ENCODE measurements at places on chromosomes 16 and 17. TPM values are rescaled to one million over a fixed set of nuclear protein-coding genes. Genes with fewer than 3 reads are reported as not detected.

Gene CD79B
- 31.6 TPM for total RNA-seq

Gene CCL16
- total RNA-seq = not detected

Gene ARHGDIG
- not detected for total RNA-seq

Gene RRAD
- total RNA-seq = 1.1 TPM

Gene CSH1
- not detected for total RNA-seq

Gene ABI3
- 39.3 TPM for total RNA-seq

Gene TOP2A
- 273 TPM for total RNA-seq

Gene ABCA6
- not detected for total RNA-seq

Gene ATP2A3
- total RNA-seq = 117 TPM

- H3K27ac ChIP-seq = no peak overlapping the region
- H3K36me3 ChIP-seq = no peaks in the 10 kb centered on the region
- no peak for DNase-seq
- no peak overlapping the region for H3K4me3 ChIP-seq
- H3K4me1 ChIP-seq = no peaks in the 10 kb centered on the region
Observed at GRCh38 chr16:80330803-80331202, 210.0 kb upstream of the DYNLRB2 start.

- peaks cover 4% of the 10 kb centered on the region for H3K4me1 ChIP-seq
- H3K4me3 ChIP-seq = no peak overlapping the region
- H3K27me3 ChIP-seq = no peaks in the 10 kb centered on the region
- H3K36me3 ChIP-seq = no peaks in the 10 kb centered on the region
- H3K27ac ChIP-seq = no peak overlapping the region
- DNase-seq = no peak
Observed at GRCh38 chr17:48561884-48562810, 16.0 kb downstream of the HOXB4 start.

- no peak overlapping the region for H3K27ac ChIP-seq
- no peaks in the 10 kb centered on the region for H3K36me3 ChIP-seq
- H3K4me3 ChIP-seq = no peak overlapping the region
- no peaks in the 10 kb centered on the region for H3K4me1 ChIP-seq
- peaks cover 5% of the 10 kb centered on the region for H3K27me3 ChIP-seq
Observed at GRCh38 chr17:15377616-15378015, 36.2 kb upstream of the TEKT3 start.

DNA sequence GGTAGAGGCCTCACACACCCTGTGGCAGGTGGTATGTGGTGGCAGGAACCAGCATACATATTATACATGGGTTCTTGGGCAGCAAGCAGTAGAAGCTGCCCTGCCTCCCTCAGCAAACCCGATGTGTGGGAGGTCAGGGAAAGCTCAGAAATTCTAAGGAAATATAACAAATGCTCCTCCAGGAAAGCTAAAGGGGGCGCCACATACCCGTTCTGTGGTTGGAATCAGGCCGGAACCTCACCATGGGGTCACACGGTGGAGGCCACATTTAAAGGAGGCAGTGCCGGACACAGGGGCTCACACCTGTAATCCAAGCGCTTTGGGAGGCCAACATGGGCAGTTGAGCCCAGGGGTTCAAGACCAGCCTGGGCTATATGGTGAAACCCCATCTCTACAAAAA, 12.4 kb upstream of the KATNB1 start:
- no peak overlapping the region for H3K4me3 ChIP-seq
- H3K36me3 ChIP-seq = no peaks in the 10 kb centered on the region
- no peaks in the 10 kb centered on the region for H3K27me3 ChIP-seq
- DNase-seq = no peak
- H3K4me1 ChIP-seq = peaks cover 2% of the 10 kb centered on the region

- H3K4me1 ChIP-seq = no peaks in the 10 kb centered on the region
- no peak for DNase-seq
- H3K36me3 ChIP-seq = no peaks in the 10 kb centered on the region
- H3K27me3 ChIP-seq = peaks cover 5% of the 10 kb centered on the region
- no peak overlapping the region for H3K27ac ChIP-seq
- H3K4me3 ChIP-seq = no peak overlapping the region
Observed at GRCh38 chr17:12007466-12007865, 10.2 kb upstream of the ZNF18 start.

GRCh38 chr17:66715745-66716156, 119.2 kb upstream of the CACNG5 start:
- no peak overlapping the region for H3K4me3 ChIP-seq
- no peaks in the 10 kb centered on the region for H3K27me3 ChIP-seq
- DNase-seq = no peak
- peaks cover 35% of the 10 kb centered on the region for H3K36me3 ChIP-seq
- H3K4me1 ChIP-seq = peaks cover 43% of the 10 kb centered on the region

DNA sequence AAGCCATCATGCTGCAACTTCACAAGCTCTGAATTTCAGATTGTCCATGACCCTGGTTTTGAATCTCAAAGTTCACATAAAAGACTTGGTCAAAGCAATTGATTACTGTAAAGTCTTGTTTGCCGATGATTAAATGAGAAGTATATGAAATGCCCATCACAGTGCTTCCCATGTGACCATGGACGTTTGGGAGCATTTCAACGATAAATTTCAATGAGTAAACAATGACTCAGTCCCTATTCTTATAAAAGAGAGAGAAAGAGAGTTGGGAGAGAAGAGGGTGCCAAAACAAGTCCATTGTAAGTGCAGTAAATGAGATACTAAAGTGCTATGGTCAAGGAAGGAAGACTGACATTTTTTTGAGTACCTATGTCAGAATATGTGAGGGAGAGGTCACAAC, 276.9 kb downstream of the SOX9 start:
- no peak overlapping the region for H3K4me3 ChIP-seq
- no peaks in the 10 kb centered on the region for H3K4me1 ChIP-seq
- no peak for DNase-seq
- peaks cover 1% of the 10 kb centered on the region for H3K27me3 ChIP-seq
- H3K27ac ChIP-seq = no peak overlapping the region
- no peaks in the 10 kb centered on the region for H3K36me3 ChIP-seq

- no peak for DNase-seq
- no peak overlapping the region for H3K4me3 ChIP-seq
- H3K36me3 ChIP-seq = peaks cover 29% of the 10 kb centered on the region
- H3K27ac ChIP-seq = peak overlapping the region; percentile 63
- H3K27me3 ChIP-seq = no peaks in the 10 kb centered on the region
Observed at GRCh38 chr17:1001640-1002411, 4.9 kb downstream of the TIMM22 start.

DNA sequence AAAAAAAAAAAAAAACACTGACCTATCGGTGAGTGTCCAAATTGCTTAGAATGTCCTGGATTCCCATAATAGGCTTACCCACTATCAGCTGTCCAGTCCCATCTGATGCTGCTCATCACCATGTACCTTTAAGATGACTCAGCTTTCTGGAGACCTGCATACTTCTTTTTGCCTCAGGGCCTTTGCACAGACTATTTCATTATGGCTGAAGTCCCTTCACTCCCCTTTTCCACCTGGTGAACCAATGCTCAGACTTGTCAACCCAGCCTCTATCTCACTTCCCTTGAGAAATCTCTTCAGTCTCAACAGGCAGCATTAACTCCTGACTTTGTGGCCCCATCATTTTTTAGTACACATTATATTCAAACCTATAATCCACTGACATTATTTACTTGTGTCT, 29.7 kb upstream of the NUDT7 start:
- no peaks in the 10 kb centered on the region for H3K4me1 ChIP-seq
- no peaks in the 10 kb centered on the region for H3K36me3 ChIP-seq
- peaks cover 31% of the 10 kb centered on the region for H3K27me3 ChIP-seq
- no peak overlapping the region for H3K27ac ChIP-seq
- H3K4me3 ChIP-seq = no peak overlapping the region

GRCh38 chr17:62984801-62985200, 18.8 kb downstream of the TANC2 start:
- no peak overlapping the region for H3K4me3 ChIP-seq
- H3K4me1 ChIP-seq = peaks cover 4% of the 10 kb centered on the region
- DNase-seq = no peak
- H3K27ac ChIP-seq = no peak overlapping the region
- no peaks in the 10 kb centered on the region for H3K27me3 ChIP-seq

- DNase-seq = peak; percentile 88
- no peaks in the 10 kb centered on the region for H3K36me3 ChIP-seq
- H3K4me3 ChIP-seq = peak within 1 kb of the TSS; percentile 81
- peaks cover 64% of the 10 kb centered on the region for H3K4me1 ChIP-seq
Observed at GRCh38 chr16:10876799-10877341, at the start of gene CIITA. CIITA (plus strand) TSS chr16:10877202; CDS start chr16:10877331, 129 bp downstream.

DNA sequence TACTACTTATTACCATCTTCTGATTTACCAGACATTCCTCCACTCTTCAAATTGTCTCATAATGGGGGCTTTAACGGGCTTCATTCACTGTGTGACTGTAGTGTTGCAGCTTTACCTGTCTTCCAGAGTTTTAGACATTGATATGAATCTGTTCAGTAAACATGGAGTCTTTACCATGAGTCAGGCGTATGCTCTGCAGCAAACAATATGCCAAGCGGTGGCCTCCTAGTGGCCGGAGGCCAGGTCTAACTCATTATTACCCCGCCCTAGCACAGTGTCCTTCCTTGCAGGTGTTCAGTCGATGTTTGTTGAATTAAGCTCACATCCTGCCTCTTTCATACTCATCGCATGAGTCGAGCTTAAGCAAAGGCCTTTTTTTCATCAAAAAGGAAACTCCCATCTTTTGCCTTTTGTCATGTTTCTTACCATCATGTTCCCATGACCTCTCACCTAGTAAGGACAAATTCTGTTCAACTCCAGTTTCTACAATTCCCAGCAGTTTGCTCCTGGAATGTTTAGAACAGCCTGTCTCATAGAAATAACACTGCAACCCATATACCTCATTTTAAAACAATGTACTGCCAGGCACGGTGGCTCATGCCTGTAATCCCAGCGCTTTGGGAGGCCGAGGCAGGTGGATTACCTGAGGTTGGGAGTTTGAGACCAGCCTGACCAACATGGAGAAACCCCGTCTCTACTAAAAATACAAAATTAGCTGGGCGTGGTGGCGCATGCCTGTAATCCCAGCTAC, 39.4 kb downstream of the TUBD1 start:
- peak overlapping the region; percentile 68 for H3K27ac ChIP-seq
- no peaks in the 10 kb centered on the region for H3K36me3 ChIP-seq
- H3K27me3 ChIP-seq = no peaks in the 10 kb centered on the region
- no peak overlapping the region for H3K4me3 ChIP-seq
- peak; percentile 76 for DNase-seq
- peaks cover 39% of the 10 kb centered on the region for H3K4me1 ChIP-seq

DNA sequence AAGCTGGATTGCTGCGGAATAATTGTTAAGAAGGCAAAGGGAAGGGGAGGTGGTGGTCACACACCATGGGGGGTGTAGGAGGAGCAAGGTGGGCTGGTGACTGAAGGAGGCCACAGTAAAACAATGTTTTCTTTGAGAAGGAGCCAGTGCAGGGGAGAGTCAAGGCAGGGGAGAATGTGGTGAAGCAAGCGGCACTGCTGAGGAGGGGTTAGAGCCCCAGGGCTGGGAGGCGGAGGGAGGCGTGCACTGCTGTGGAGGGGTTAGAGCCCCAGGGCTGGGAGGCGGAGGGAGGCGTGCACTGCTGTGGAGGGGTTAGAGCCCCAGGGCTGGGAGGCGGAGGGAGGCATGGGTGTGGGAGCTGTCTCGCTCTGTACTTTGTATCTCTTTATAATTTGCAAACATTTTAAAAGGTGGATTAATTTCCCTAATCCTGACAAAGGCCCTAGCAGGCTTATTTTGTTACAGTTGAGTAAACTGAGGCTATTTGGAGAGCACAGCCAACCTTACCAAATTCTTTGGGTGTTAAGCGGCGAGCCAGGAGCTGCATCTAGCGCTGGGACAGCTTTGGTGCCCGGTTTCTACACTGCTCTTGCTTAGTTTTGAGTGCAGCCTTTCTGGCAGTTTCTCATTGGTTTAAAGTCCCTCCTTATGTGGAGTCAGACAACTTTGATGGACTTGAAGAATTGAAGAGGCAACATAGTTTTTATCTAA, 20.9 kb downstream of the RPTOR start:
- H3K36me3 ChIP-seq = no peaks in the 10 kb centered on the region
- H3K4me1 ChIP-seq = peaks cover 21% of the 10 kb centered on the region
- no peaks in the 10 kb centered on the region for H3K27me3 ChIP-seq
- DNase-seq = no peak
- no peak overlapping the region for H3K27ac ChIP-seq

- H3K4me1 ChIP-seq = peaks cover 20% of the 10 kb centered on the region
- peak overlapping the region; percentile 87 for H3K4me3 ChIP-seq
- peaks cover 36% of the 10 kb centered on the region for H3K36me3 ChIP-seq
- DNase-seq = no peak
- H3K27me3 ChIP-seq = no peaks in the 10 kb centered on the region
Observed at GRCh38 chr17:43125967-43126910, 1.1 kb upstream of the BRCA1 start.

DNA sequence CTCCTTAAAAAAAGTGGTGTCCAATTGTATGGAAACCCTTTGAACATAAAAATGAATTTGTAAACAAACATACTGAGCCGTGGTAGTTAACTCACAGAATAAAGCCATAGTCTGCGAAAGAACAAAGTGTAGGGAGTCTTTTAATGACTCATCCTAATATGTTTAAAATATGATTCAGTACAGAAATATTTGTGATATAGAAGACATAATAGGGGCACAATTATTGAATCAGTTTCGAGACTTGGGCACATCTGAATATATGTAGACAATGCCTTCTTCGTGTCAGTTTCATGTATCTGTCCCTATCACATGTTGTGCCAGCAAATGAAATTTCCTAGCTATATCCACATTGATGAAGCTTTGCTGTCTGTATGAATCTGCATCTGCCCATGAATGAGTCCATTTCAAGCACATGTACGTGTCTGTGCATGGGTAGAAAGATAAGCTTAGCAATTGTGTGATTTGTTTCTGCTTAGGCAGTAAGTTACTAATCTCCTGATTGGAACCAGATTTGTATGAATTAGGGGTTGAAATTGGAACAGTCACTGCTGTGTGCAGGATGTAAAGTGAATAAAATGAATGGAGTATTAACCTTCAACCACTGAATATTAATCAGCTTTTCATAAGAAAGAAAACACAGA, 112.5 kb upstream of the SOX9 start:
- H3K36me3 ChIP-seq = no peaks in the 10 kb centered on the region
- H3K27me3 ChIP-seq = no peaks in the 10 kb centered on the region
- H3K27ac ChIP-seq = no peak overlapping the region
- no peaks in the 10 kb centered on the region for H3K4me1 ChIP-seq

DNA sequence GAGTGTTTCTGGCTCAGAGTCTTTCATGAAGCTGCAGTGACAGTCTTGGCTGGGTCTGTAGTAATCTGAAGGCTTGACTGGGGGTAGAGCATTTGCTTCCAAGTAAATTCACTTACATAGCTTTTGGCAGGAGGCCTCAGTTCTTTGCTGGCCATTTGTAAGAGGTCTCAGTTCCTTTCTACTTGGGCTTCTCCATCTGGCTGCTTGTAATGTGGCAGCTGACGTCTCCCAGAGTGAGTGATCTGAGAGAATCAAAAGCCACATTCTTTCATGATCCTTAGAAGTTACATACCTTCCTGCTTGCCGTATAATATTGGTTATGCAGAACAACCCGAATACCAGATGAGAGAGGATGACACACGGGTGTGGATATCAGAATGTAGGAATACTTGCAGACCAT, 39.8 kb downstream of the NF1 start:
- H3K27me3 ChIP-seq = no peaks in the 10 kb centered on the region
- no peak overlapping the region for H3K27ac ChIP-seq
- H3K36me3 ChIP-seq = peaks cover 8% of the 10 kb centered on the region

Measured in activated CD8-positive, alpha-beta T cell treated with anti-CD3 and anti-CD28 coated beads for 36 hours (primary cell).